ENCODE measurements at places on chromosomes 11 and 22.

DNA sequence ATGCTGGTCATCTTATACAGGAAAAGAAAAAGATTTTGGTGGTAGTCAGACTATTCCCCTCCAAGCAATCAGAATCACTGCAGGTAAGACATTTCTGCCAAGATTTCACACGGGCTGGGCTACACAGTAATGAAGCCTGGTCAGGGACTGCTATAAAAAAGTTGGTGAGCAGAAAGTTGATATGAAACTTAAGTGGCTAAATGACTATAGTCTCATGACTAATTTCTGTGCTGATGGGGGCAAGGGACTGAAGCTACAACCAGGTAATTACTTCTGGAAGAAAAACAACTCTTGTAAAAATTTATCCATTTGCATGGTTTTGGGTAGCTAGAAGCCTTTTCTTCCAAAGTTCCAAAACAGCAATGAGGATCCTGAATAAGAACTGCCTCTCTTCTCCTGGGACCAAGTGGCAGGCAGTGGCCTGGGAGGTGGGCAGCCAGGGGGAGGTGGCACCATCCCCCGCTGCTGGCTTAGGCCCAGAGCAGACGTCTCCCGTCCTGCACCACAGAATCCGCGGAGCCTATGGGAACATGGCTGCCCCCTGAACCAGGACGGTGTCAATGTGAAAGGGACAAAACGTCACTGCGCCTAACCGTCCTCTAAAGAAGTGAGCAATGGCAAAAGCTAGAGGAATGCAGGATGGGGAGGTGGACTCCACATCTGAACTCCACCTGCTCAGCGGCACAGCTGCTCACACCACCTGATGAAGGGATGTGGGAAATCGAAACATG is 122.6 kb upstream of the LMO1 start:
- DNase-seq = no peak

DNA sequence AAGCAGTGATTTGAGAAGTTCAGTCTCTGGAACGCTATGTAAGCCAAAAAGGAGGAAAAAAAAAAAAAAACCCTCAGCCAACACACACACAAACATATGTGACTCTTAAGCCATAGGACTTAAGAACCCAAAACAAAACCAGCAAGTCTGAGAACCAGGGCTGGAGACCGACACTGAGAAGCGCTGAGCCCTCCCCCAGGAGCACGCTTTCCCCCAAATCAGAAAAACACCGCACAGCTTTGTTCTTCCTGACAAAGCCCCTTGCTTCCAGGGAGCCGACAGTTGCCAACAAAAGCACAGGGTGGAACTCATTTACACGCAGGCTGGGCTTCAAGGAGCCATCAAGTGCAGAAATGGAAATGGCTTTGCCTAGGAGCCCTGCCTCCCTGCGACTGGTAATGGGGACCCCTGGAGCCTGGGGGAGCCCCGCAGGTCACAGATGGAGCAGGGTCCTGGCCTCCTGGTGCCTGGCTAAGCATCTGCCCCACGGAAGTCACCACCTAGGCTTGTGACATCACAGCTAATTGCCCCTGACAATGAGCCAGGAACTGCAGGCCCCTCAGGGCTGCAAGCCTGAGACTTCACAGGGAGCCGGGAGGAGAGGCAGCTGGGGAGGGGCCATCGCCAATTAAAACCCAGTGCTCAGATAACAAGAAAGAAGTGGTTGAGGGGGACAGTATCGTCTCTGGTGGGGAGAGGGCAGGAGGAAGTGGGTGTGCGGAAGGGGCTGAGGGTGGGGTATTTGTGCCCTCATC is 66.9 kb downstream of the NFAM1 start:
- no peak for DNase-seq

DNA sequence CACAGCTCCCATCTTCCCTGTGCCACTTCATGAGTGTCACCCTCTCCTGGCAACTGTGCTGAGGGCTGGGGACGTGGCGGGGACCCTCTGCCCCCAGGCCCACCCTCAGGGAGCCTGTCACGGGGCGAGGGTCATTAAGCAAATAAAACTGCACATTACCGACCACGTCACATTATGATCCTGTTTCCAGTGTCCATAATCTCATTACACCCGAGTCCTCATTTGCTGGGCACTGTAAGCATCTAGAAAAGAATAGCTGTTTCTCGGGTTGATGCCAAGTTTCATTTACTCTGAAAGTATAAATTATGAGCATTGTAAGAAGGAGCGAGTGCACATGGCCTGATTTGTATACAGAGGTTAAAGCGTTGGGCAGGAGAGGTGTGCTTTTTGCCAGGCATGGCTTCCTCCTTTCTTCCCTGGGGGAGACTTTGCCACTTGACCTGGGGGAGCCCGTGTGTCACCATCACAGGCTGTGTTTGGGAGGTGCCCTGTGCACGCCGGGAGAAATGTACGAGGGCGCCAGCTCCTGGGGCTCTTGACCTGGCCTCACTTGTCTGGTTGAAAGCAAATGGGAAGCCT is 50.5 kb downstream of the LRP5 start:
- no peak for DNase-seq

DNA sequence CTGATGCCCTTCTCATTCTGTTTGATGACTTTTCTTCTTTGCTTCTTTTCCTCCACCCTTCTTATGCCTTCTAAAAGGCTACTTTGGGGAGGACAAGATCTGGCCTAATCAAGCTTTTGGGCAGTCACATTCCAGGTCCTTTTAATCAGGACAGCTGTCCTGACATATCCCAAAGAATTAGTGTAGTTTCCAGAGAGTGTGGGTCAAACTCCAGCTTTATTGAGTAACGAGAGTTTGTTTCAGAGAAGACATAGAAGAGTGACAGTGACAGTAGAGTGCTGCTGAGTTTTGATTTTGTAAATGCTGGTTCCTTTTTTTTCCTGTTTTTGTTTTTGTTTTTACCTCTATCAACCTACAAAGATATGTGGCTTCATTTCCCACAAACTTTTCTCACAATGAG is 158.4 kb upstream of the SESN3 start:
- no peak for DNase-seq

DNA sequence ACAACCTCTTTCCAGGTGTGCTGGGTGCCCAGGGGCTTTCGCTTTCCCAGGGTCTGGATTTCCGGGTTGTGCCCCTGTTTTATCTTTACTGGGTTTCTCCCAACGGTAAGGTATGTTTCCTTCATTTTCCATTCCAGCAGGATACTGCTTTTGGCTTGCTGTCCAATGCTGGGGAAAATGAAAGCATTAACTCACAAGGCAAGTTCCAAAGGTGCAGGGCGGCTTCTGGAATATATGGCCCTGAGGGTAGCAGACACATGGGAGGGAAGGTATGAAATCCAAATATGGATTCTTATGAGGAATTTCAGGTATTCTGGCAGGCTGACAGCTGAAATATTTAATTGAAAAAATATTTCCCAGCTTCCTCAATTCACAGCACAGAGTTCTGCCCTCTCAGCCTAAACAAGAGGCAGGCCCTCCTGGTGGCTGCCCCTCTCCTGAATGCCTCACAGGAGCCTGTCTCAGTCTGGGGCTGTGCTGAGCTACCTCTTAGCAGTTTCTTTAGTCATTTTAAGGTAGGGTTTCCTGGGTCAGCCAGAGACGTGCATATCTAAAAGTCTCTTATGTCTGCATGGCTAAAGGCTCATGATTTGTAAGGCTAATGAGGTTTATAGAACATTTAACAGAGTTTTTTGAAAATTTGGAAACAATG is 318.6 kb upstream of the B3GAT1 start:
- no peak for DNase-seq

DNA sequence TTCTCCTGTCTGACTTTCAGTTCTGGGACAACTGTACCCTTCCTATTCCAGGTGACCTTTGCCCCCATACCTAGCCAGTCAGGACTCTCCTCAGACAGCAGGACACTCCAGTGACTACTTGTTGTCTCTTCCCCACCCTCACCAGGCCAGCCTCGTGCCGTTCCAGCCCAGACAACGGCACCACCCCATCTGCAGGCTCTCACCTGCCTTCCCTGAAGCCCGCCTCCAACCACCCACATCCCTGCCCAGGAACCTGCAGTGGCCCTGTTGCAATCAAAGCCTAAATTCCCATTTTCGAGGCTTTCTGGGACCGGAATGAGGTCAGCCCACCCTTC is 3.7 kb downstream of the IL2RB start:
- DNase-seq = no peak
